NT2/D1 (cell line): ENCODE measurements at places on chromosomes 3 and 15.
A peak's percentile ranks its signal among the peaks of the same experiment; 100 is the strongest.

DNA sequence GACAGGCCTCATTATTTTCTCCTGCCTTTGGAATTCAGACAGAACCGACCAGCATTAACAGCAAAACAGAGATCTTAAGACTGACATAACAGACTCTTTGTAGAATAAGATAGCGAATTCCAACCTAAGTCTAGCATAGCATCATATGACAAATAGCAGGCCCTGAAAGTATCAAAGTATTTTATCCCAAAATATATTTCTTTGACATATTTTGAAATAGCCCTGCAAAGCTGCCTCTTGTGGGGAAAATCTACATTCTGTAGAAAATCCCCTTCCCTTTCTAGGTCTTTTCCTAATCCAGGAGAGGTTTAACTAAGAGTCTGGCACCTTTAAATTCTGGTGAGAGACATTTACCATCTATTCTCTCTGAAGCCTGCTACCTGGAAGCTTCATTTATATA is 34.4 kb upstream of the STRIT1 start:
- no peak for DNase-seq

- no peak for DNase-seq
These were observed 471.1 kb downstream of the SHQ1 start for GRCh38 chr3:72376956-72377710.

DNA sequence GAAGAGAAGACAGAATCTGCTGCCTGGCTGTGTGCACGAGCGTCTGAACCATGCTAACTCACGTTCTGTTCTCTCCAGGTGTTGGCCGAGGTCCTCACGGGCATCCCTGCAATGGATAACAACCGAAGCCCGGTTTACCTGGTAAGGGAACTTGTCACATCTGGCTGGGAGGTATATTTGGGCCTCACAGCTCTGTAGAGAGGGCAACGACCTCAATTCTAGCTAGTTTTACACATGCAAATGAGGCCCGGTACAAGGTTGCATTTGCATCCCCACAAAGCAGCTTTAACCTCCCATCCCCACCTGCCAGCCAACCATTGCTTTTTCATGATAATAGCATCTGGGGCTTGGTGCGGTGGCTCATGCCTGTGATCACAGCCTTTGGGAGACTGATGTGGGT is 22.0 kb upstream of the TATDN2 start:
- DNase-seq = peak; percentile 96

DNA sequence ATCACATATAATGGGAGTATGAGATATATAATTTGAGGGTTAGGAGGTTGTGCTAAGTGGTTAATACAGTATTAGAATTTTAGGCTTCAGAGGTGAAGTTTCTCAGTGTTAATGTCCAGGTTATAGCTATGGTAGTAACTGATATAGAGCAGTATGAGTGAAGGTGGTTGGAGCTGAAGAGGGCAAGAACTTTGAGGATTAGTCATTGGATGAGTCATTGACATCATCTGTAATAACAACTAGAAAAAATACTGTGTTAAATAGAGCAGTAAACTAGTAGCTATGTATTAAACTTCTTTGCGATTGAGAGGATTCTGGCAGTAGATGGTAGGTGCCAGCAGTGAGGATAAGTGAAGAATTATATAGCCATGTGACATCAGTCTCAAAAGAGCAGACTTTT is 47.5 kb upstream of the EIF3J start:
- no peak for DNase-seq

- no peak for DNase-seq
These were observed 8.7 kb downstream of the TEX264 start for GRCh38 chr3:51679777-51680176.

- DNase-seq = no peak
These were observed 800.3 kb upstream of the GBE1 start for GRCh38 chr3:82561784-82562183.

DNA sequence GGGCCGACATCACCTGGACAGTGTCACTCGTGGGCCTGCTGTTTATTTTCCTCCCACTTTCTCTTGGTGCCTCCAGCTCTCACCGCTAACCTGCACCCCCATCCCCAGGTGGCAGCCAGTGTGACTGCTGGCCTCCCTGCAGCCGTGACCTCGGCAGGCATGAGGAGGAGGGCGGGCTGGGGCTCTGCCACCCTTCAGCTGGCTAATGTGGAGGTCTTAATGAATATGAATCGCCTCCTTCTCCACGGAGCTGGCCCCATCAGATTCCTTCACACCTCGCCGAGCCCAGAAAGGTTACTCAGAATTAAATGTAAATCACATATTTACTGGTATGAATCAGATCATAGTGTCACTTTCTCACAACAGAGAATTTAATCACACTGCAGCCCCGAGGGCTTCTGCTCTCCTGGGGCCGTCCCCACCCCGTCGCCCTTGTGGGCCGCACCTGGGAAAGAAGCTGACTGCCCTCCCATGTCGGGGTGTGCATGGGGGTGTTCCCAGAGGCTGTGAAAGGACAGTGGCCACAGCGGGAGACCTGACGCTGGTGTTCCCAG is 171.1 kb upstream of the TLE3 start:
- DNase-seq = no peak

- DNase-seq = peak; percentile 86
These were observed 88.1 kb downstream of the MAGI1 start for GRCh38 chr3:65950340-65951326.

DNA sequence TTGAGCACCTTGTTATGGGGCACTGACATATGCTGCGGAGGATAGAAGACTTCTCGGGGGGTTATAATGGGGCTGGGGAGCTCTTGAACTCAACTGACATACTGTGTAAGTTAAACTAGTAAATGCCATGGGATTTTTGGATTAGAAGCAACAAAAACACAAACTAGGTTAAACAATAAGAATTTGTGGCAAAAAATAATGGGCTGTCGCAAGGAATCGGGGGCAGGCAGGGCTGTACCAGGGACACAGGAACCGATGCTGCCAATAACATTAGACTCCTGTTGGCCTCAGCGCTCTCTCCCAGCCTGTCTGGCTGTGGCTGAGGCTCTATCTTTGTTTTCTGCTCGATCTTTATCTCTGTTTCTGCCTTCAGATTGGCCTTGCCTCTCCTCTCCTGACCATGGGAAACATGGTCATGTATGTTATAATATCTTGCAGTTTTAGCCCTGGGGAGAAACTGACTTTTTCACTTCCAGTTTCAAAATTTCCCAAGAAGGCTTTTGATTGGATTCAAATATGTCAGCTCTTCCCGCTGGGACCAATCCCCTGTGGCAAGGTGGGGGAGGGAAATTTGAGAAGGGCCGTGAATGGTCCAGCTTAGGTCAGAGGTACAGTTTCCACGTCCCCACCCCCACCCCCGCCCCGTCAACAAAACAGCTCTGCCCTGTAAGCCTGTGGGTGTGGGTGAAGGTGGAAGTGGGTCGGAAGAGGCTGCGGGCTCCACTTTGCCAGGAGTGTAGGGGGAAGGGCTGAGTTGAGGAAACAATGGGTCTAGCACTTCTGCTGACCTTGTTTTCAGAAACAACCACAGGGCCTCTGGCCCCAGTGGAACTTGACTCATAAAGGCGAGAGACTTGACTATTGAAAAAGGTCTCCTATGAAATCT is 161.1 kb upstream of the TBL1XR1 start:
- no peak for DNase-seq

- DNase-seq = no peak
These were observed 3.1 kb downstream of the HGD start for GRCh38 chr3:120678984-120679383.

DNA sequence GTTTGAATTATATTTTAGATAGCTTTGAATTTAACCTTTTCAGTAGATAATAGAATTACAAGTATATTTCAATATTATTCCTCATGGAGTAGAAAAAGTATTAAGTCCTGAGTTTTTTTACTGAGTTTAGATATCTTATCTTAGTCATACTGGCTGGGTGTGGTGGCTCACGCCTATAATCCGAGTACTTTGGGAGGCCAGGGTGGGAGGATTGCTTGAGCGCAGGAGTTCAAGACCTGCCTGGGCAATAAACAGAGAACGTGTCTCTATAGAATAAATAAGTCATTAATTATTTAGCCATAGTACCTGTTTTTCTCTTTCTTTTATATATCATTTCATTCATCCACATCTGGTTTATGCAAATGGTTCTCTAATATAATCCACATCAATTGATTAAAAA is 9.9 kb downstream of the RAP2B start:
- no peak for DNase-seq

- peak; percentile 59 for DNase-seq
These were observed 105.3 kb downstream of the MAP4 start for GRCh38 chr3:47910777-47911440.

GRCh38 chr3:15521573-15521965 is at the start of gene COLQ:
Gene COLQ (minus strand): TSS chr3:15521706. CDS start chr3:15521625, 81 bp downstream.
- no peak for DNase-seq

DNA sequence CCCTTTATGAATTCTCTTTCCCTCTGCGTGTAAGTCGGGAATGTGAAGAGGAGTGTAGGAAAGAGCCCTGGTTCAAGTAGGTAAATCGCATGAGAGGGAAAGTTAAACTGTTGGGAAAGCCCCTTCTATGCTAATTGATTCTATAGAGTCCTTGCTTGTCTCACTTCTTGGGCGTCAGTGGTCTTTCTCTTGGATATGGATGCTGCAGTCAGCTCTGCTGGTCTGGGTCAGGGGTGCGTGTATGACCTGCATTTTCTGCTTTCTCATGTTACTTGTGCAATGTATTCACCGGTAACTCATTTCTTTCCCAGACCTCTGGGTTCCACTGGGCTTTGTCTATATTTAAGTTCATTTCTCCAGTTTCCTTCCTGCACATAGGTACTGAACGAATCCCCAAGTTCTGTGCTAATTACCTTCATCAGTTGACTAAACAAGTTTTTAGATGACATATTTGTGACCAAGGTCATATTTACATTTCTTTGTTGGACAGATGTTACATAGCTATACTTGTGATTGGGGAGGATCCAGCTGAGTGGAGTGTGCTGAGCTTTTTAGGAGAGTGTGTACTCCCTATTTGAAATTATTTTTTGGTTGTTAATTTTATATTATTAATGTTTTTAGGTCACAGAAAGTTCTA is 1.4 kb downstream of the SETD5 start:
- DNase-seq = no peak
